ENCODE measurements at places on chromosomes 3 and 15.
A peak's percentile ranks its signal among the peaks of the same experiment; 100 is the strongest.

GRCh38 chr3:157916672-157917071, 189.5 kb downstream of the SHOX2 start:
- no peak for DNase-seq

DNA sequence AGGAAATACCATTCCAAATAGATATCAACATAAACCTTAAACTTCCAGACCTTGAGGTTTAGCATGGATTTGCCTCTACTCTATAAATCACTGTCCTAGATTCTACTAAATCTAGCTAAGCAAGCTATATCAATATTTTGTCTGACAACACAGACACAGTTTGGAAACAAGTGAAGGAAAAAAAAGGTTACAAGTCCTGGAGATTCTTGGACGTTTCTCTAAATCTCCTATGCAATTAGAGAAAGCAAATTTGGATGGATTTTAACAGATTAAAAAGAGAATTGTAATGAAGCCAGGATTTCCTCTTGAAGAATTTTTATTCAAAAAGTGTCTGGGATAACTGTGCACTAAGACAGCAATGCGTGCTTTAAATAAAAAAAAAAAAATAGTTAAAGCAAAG, 441.1 kb upstream of the DPH6 start:
- no peak for DNase-seq

- DNase-seq, result no peak
These were observed 198.5 kb upstream of the MRPL3 start for GRCh38 chr3:131701153-131701770.

- no peak for DNase-seq
These were observed 161.6 kb downstream of the ADAMTSL3 start for GRCh38 chr15:83815506-83815905.

DNA sequence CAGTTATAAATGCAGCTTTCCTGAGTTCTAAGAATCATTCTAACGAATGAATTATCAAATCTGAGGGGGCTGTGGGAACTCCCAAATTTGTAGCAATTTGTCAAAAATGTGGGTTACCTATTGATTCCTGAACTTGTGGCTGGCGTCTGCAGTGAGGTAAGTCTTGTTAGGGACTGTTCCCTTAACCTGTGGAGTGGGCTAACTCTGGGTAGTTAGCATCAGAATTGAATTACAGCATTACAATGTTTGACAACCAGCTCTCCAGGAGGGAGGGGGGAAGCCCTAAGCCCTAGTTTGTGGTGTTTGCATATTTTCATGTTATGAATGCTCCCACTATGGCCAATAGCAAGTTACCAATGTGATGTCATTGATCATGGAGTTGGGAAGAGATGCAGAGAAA, 65.9 kb upstream of the STT3B start:
- no peak for DNase-seq

DNA sequence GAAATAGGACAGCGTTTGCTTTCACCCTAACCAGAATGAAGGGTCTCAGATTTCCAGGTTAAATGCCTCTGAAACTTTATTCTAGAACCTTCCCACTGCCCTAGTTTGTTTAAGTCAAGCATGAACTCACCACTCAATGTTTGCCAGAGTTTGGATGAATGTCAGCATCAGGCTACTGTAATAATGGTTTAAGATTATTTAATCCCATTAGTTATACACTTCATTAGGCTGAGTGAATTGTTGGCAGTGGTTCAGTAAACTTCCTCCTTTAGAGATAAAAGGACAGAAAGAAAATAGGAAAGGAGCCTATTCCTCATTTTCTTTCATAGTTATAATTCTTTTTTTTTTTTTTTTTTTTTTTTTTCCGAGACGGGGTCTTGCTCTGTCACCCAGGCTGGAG, 401.9 kb upstream of the TPRG1 start:
- no peak for DNase-seq

DNA sequence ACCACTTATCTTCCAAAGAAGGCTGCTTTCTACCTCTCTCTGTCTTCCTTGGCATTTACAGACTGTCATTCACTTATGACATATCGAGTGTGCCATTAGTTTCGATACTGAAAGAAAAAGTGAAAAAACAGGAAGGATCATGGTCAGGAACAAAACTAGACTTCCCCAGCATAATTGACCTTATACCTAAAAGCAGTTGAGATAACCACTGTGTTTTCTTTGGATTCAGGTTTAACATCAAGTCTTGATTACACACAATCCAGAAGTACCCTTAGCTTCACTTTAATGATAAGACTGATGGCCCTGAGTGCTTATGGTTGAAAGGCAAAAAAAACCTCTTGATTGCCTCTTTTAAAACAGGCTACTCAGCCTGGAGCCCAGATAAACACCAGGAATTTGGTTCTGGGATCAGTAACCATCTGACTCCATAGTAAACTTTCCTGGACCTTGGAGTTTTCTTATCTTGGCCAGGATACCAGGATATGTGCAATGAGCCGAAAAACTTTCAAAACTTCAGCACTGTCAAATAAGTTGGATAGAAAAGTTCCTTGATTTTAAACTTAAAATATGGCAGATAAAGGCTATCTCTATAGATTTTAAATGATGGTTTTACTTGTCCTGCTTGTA, 5.0 kb upstream of the UACA start:
- no peak for DNase-seq

- no peak for DNase-seq
These were observed 20.5 kb downstream of the FGD5 start for GRCh38 chr3:14839236-14839635.

GRCh38 chr3:150247441-150247840, 160.7 kb upstream of the TSC22D2 start:
- no peak for DNase-seq

GRCh38 chr3:194686816-194687637, 1.3 kb downstream of the FAM43A start:
- no peak for DNase-seq

DNA sequence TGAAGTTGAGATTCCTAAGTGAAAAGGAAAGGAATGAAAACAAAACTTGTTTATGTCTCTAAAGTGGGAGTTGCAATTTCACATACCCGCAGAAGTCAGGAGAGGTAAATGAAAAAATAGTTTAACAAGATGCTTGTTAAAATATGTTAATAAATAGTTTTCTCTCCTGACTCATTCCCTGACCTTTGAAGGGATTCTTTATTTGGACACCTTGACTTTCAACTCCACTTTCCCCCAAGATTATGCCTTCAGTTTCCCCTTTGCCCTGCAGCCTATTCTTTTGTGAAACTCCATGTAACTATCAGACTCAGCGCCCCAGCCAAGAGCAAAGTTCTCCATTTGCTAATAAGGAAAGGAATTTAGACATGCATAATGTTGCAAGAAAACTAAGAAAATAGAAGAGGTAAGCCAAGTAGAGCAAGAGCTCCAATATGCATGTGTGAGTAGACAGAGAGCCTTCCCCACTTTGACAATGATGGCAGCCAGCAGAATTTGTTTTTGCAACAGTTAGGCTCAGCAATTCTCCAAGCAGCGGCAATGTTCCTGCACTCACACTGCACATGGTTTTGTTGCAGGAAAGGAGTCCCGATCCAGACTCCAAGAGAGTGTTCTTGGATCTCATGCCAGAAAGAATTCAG, 61.2 kb downstream of the CD200 start:
- no peak for DNase-seq

DNA sequence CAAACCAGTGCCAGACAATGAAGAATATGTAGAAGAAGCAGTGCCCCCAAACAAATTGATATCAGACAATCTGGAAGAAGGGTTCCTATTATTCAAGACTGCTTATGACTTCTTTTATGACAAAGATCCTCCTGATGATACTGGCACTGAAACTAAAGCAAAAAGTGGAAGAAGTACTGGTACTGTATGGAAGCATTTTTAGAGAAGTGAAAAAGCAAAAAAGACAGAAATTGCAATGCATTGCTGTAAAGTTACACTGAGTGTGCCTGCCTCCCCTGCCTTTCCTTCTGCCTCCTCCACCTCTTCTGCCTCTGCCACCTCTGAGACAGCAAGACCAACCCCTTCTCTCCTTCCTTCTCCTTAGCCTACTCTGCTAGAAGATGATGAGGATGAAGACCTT, 167.6 kb downstream of the PLCL2 start:
- DNase-seq, result no peak

DNA sequence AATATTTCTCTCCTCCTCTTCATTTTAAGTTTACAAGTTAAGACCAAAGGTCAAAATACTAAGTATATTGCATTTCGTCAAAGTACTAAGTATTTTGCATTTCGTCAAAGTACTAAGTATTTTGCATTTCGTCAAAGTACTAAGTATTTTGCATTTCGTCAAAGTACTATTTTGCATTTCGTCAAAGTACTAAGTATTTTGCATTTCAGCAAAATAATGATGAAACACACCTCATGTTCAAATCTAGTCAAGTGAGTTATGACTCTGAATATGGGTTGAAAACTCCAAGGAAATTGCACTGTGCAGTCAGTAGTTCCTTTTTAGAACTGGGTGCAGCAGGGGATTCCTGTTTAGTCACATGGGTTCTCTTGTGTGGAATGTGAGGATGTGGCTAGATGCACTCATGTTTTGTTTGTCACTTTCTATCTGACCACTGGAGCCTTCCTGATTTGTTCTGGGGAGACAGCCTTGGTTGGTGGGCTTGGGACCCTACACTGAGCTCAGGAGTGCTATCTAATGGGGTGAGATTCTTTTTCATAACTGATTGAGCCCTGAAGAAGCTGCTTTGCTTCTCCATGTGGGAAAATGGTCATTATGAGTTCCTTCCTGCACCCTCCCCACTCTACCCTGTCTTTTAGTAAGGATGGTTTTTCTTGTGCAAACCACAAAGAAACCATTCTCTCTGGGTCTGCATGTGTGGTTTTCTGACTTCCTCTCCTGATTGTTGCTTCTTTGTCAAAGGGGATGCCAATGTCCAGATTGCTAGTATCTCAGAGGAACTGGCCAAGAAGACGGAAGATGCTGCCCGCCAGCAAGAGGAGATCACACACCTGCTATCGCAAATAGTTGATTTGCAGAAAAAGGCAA, 73.4 kb downstream of the CCK start:
- no peak for DNase-seq

DNA sequence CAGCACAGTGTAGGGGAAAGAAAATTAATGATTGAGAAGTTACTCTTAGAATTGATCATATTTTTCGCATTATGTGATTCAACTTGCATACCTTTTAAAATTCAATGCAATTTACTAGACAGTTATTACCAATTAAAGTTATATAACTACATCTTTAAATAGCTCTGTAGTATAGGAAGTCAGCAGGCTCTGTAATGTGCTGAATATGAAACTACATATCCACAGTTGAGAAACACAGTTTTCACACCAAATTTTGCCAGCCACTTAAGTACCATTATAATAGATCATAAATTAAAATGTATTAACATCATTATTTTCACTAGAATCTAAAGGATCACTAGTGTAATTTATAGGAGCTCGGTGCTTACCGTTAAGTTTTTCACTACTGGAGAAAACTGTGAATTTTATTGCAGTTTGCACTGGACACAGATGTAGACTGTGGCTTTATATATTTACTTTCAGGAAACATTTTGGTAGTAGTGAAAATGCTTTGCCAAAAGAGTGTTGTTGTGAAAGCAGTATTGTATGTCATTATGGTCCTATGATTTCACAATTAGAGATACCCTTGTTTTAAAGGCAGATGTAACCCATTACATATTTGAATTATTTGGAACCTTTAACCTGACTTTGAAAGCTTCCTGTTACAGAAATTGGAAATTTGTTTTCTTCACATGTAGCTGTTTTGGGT, 113.6 kb downstream of the PLCL2 start:
- no peak for DNase-seq

- no peak for DNase-seq
These were observed 290.8 kb downstream of the EPHB1 start for GRCh38 chr3:135085652-135086436.

GRCh38 chr15:25790000-25790660, 73.0 kb downstream of the ATP10A start:
- no peak for DNase-seq

- no peak for DNase-seq
These were observed 36.3 kb downstream of the LRIG1 start for GRCh38 chr3:66464512-66464894.

DNA sequence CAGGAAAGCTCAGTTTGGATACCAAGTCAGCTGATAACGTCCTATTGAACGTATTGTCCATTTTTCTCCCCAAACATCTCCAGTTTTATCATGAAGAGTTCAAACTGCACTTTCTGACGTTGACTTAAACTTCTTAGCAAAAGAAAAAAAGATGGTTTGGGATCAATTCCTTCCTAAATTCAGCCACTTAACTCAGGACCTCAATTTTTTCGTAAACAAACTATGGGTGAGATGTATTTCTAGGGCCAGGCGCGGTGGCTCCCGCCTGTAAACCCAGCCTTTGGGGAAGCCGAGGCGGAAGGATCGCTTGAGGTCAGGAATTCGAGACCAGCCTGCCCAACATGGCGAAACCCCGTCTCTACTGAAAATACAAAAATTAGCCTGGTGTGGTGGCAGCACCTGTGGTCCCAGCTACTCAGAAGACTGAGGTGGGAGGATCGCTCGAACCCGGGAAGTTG, 464 bp upstream of the MRPS25 start:
- DNase-seq, result no peak

DNA sequence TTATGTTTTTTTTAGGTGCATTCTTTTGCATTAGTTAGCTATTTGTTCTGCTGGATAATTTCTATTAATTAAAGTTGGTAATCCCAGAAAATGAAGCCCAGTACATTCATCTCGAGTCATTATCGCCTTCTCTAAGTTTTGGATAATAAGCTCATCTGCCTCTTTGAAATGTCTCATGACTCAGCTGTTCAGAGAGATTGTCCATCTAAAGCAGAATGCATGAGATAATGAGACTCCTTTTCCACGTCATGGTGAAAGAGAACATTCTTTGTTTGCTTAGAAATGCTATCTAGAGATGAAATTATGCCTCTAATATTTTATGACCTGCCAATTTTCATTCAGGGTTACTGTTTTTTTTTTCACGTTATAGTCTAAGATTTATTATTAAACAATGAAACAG, 374.7 kb upstream of the GOLIM4 start:
- DNase-seq, result no peak

- peak; percentile 40 for DNase-seq
These were observed 118.1 kb downstream of the ASB7 start for GRCh38 chr15:100720406-100720967.

DNA sequence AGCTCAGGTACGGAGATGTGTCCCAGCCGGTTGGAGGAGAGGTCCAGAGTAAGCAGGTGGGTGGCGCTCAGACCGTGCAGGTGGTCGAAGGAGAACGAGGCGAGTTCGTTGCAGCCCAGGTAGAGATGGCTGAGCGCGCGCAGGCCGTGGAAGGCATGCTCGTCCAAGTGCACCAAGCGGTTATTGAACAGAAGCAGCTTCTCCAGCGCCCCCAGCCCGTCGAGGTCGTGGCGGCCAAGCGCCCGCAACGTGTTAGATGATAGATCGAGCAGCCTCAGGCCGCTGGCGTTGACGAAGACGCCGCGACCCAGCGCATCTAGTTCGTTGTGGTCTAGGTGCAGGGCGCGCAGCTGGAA, 648 bp downstream of the AMIGO3 start:
- DNase-seq, result no peak

- DNase-seq, result no peak
These were observed 641.7 kb downstream of the NR2F2 start for GRCh38 chr15:96972201-96972600.

- DNase-seq, result no peak
These were observed 43.2 kb upstream of the BOC start for GRCh38 chr3:113167825-113168801.
